ENCODE measurements at places on chromosomes 2 and 18. TPM values are rescaled to one million over a fixed set of nuclear protein-coding genes. Genes with fewer than 3 reads are reported as not detected.

The ANKZF1 gene
- 10.2 TPM for total RNA-seq

GRCh38 chr2:118838741-118839455 is 8.6 kb downstream of the EN1 start:
- DNase-seq = no peak

The APCDD1 gene
- 16.5 TPM for total RNA-seq

DNA sequence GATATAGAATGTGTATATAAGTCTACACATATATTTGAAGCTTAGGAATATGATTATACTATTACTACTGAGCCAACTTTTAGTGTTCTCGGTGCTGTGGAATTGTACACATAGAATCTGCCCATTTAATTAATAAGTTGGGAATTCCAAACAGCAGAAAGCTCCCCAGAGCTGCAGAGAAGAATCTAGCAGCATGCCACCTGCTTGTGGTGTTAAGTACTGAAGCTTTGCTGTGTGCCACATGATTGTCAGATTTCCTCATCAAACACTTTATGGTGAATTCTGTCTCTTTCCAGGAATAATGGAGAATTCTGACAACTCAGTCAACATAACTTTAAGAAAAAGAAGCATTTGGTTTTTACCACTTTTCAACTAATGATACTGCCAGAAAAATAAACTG is 117.8 kb downstream of the WDSUB1 start:
- DNase-seq = no peak

DNA sequence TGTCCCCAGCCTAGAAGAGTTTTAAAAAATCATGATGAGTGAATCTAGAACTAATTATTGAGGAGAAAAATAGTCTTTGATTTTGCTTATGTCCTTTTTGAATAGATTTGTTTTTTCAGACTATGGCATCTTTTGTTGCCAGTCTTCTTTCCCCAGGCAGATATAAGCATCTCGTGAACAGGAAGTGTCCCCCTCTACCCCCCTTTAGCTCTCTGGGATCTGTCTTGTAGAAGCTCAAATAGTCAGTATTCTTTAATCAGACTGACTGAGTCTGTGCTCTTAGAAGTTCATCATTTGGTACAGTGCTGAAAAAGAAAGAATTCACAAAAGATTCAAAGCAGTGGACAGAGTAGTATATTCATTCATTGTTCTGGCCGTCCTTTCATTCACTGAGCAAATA is 10.4 kb downstream of the PRKCE start:
- no peak for DNase-seq

- DNase-seq = no peak
Observed at GRCh38 chr2:233912691-233913423, 4.3 kb upstream of the TRPM8 start.

DNA sequence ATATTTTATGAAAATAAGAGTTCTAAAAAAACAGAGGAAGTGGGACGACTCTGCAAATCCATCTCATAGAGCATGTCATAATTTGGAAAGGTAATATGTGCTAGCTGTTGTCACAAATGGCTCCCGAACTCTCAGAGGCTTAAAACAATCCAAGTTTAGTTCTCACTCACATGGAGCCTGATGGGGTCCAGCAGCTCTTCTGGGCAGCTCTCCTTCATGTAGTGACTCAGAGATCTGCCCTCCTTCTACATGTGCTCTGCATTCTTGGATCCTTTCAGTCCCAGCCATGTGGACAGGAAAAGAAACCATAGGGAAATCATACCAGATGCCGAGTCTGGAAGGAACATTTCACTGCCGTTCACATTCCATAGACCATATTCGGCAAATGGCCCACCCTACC is 180.1 kb upstream of the APCDD1 start:
- no peak for DNase-seq

- DNase-seq = no peak
Observed at GRCh38 chr2:193963472-193964119, 1693.4 kb upstream of the SLC39A10 start.

GRCh38 chr18:8139127-8139527 is 470.1 kb upstream of the RAB12 start:
- DNase-seq = no peak

GRCh38 chr2:68292108-68292710 is 27.5 kb downstream of the CNRIP1 start:
- DNase-seq = no peak

DNA sequence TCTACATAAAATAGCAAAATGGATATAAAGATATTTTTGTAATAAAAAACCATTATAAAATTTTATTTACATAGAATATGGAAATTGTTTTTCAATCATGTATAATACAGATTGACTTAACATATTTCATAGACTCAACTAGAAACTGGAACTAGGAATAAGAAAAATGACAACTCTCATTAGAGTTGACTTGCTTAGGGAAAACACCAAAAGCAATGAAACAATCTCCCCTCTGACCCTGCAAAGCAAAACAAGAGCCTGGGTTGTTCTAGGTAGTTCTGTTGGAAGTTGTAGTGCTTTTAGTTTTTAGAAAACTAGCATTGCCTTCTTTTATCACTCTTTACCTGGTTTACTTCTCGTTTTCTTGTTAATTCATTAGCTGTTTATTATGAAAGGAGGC is 32.2 kb upstream of the MTIF2 start:
- DNase-seq = no peak

DNA sequence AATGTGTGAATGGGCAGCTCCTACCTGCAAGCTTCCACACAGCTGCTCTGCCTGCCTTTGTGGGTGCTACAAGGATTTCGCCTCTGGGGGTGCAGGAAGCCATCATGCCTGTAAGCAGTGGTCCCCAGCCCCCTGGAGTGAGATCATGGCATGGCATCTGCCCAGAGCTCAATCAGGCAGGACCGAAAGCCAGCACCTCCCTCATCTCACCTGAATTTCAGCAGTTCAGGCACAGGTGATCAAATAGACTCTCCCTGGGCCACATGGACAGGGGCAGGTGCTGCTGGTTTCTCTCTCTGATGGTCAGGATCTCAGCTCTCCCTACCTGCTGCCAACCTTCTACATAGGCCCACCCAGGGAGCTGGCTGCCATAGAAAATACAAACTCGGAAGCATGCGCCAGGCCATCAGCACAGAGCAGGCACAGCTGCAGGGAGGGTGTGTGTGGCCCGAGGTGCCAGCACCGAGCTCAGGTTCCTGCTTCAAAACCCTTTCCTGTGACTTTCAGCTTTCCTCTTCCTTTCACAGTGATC is 133.2 kb upstream of the ID2 start:
- DNase-seq = no peak

The ADRA2B gene
- 1.2 TPM for total RNA-seq

GRCh38 chr2:893311-893710 is 57.3 kb upstream of the SNTG2 start:
- no peak for DNase-seq

DNA sequence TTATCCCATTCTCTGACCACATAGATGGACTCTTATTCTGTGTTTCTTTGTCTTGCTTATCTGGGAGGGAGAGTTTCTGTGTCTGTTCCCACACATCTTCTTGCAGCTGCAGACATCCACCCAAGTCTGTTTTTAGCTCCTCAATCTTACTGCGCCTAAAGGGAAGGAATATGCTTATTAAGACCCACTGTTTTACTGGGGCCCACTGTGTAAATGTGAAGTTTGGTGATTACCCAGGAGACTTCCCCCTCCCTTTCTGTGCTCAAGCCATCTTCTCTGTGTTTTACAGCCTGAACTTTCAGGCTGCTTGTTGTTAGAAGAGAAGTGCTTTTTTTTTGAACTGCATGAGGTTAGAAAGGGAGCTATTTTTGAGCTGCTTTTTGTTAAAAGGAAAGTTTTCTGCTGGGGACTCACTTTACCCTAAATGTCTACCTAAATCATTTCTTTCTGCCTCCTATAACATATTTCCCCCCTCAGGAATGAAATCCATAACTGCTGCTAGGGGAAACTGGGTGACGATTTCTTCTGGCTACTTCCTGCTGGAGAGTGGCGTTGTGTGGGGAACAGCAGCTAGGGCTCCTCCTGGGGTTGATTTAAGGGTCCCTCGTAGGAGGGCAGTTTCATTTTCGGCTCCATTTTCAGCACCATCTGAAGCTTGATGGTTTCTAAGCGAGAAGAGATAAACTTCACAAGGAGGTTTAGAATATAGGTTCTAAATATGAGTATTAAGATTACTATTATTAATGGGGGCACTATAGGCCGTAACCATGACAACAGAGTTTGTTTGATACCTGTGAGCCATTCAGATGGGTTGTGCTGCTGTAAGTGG is 39.5 kb upstream of the GMCL1 start:
- DNase-seq = no peak

The SAG gene
- total RNA-seq = not detected

- no peak for DNase-seq
Observed at GRCh38 chr2:8249141-8249540, 432.7 kb upstream of the ID2 start.

Measured in esophagus squamous epithelium (tissue), 5 donors.